Epithelial cell of alveolus of lung (primary cell): ENCODE measurements at places on chromosomes 2 and 18. TPM values are rescaled to one million over a fixed set of nuclear protein-coding genes. Genes with fewer than 3 reads are reported as not detected.

ZNF385B gene
- not detected in 2 replicates for total RNA-seq

PHOSPHO2 gene
- 2.2 and 8.3 TPM in 2 replicates for total RNA-seq

CPO gene
- total RNA-seq = not detected in 2 replicates

SOWAHC gene
- total RNA-seq = 5.1 and 16.3 TPM in 2 replicates

ATF2 gene
- total RNA-seq = 23.8 and 34.9 TPM in 2 replicates

QPCT gene
- total RNA-seq = 4.5 and 24.2 TPM in 2 replicates
